Esophagus squamous epithelium (tissue), 5 donors: ENCODE measurements at places on chromosomes 3 and 15. TPM values are rescaled to one million over a fixed set of nuclear protein-coding genes. Genes with fewer than 3 reads are reported as not detected.

The TIGIT gene
- total RNA-seq: 0.94 TPM

The SEMA3F gene
- 146 TPM for total RNA-seq

The GOLGA6A gene
- total RNA-seq: not detected

The GPR62 gene
- total RNA-seq: not detected

The CFAP91 gene
- total RNA-seq: 0.68 TPM

The PCBP4 gene
- total RNA-seq: 13.0 TPM

The GCSAM gene
- 0.57 TPM for total RNA-seq

The CHRFAM7A gene
- 0.13 TPM for total RNA-seq

The ATP13A4 gene
- total RNA-seq: 54.9 TPM

The LSMEM2 gene
- not detected for total RNA-seq

The CCDC39 gene
- not detected for total RNA-seq

The ZNF502 gene
- total RNA-seq: 7.2 TPM

The IL17RD gene
- 4.8 TPM for total RNA-seq

The MUSTN1 gene
- total RNA-seq: 5.7 TPM

The CMSS1 gene
- total RNA-seq: 15.3 TPM

The KNSTRN gene
- 18.6 TPM for total RNA-seq

The NAALADL2 gene
- total RNA-seq: 1.9 TPM
